ENCODE measurements at places on chromosomes 6 and 20. TPM values are rescaled to one million over a fixed set of nuclear protein-coding genes. Genes with fewer than 3 reads are reported as not detected.

GRCh38 chr6:148249679-148250375, 92.8 kb upstream of the SASH1 start:
- no peak for DNase-seq

DNA sequence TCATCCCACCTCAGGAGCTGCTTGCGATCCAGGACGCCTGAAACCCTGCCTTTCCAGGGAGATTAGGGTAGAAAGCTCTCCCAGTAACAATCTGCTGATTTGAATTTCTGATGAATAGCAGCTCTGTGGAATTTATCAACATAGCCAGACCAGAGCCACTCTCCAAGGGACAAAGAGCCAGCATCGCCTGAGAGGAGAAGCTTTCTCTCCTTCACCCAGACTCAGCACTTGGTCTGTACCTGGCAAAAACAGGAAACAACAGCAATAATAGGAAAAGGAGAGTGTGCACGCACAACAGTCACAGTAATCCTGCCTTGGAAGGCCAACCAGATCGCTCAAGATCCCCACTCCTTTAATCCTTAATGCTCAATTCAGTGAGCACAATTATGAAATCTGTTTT, 22.3 kb upstream of the ROS1 start:
- DNase-seq, result no peak

- DNase-seq, result no peak
Measured at GRCh38 chr6:169473663-169474062, 220.0 kb upstream of the THBS2 start.

The ENPP5 gene
- total RNA-seq, result 1.2 TPM

DNA sequence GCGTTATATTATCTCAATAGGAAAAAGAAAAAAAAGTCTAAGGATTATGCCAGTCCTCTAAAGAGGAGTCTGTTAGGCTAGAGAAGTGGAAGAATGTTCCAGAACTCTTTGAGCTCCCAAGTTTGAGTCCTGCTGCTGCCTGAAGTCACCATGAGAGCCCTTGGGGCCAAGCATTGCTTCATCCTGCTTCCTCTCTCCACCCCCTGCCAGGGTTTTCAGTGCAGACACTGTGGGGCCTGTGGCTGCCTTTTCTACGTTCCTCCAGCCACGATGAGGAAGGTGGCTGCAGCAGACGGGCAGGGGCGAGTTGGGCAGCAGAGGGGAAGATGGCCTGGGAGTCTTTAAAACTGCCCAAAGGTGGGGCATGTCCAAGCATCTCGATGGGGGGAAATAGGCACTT, 214.4 kb upstream of the KCNG1 start:
- no peak for DNase-seq

The GHRH gene
- not detected for total RNA-seq
